ENCODE measurements at places on chromosomes 2 and 18.

DNA sequence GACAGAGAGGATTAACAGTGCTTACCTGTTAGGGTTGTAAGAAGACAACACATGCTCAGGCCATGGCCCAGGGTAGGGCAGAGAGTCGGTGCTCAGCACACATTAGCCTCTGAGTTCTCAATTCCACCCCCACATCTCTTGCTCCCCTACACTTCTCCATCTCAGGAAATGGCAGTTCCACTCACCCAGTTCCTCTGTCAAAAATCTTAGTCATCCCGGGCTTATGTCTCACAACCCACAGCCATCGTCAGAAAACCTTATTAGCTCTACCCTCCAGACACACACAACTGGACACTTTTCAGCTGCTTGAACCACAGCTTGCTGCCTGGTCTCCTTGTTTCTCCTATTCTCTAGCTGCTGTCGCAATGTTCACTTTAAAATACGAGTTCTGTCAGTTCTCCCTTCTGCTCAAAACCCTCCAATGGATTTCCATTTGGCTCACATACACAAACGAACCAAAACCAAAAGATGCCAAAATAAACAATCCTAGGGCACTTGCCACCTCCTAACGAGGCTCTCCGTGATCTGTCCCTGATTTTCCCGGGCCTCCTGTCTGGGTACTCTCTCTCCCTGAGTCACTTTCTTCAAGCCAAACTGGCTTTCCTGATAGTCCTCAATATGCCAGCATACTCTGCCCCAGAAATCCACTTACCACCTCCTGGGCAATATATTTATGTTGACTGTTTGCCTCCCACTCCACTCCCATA is 89.7 kb downstream of the KCTD1 start:
- no peak for DNase-seq

DNA sequence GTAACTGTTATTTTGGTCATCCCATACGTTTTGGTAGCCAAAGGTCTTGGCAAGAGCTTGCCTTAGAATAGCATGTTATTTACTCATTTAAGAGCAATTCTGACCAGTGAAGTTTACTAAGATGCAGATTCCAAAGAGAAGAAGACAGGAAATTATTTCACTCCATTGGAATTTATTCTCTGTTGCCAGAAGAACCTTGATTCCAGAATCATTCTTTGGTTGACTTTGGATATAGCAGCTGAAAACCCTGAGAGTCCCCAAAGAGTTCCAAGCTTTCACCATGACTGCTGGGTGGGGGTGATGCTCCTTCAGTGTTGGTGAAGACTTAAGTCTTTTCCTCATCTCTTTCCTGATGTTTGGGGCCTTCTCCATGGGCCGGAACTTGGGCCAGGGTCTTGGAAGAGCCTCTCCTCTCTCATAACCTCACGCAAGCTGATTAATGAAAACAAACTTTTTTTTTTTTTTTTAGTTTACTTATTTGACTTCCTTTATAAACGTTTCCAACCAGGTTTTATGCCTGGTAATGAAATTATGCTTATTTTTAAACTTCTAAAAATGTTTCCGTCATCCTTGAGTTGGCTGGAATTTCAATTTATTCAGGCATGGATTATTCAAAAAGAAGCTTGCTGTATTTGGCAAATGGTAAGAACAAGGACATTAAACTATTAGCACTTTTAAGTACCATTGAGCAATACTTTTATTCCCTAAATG is 192.0 kb downstream of the MTX2 start:
- no peak for DNase-seq

DNA sequence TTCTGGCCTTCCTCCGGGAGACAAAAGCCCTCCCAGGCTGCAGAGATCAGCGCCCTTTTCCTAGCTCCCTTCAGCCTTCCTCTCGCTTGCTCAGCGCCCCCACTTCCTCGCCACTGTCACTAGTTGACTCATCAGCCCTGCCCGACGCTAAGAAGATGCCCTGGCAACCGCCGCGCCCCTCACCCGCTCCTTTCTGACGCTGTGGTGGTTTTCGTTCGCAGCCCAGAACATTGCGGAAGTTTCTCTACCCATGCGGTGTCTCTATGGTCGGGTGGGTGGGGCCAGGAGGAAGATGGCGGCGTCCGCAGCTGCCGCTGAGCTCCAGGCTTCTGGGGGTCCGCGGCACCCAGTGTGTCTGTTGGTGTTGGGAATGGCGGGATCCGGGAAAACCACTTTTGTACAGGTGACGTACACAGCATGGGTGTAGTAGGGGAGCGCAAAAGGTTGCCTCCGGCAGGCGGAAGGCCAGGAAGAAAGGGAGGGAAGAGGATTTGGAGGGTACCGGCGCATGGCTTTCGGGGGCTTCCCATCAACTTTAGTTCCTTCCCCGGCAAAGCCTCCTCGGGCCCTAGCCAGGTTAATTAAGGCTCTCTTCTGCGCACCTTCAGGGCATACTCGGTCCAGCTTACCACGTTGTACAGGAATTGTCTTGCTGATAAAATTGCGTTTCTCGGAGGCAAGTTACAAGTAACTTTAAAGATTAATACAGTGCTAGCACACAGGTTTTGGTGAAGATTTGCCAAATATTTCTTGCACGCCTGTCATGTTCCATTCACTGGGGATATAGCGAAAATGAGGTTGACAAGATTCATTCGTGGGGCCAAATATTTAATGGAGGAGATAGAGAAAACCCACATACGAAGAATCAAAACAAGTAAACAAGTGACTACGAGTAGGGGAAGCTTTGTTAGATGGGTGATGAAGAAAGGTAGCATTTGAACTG is at the start of the genes CCDC121 and GPN1:
Gene CCDC121 (minus strand): TSS at position 246 of the 943 bp plus-strand sequence. CDS start 1,213 bp downstream, outside the sequence.
Gene GPN1 (plus strand): TSS at position 284 of the 943 bp plus-strand sequence. CDS start 9 bp downstream, at position 293.
- DNase-seq: peak; percentile 92

DNA sequence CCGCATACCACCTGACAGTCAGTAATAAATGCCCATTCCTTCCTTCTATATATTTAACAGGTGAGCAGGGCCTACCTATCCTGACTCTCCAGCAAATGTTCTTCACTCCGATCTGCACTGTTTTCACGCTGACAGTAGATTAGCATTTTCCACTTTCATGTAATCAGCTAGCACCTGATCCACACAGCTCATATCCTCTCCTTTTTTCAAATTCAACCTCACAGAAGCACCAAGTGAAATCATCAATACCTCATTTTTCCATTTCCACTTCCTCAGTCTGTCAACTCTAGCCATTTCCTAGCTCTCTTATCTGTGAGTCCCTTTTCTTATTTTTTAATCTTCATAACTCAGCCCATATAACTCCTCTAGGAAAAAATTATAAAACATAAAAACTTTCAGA is 402.8 kb downstream of the ZEB2 start:
- no peak for DNase-seq

DNA sequence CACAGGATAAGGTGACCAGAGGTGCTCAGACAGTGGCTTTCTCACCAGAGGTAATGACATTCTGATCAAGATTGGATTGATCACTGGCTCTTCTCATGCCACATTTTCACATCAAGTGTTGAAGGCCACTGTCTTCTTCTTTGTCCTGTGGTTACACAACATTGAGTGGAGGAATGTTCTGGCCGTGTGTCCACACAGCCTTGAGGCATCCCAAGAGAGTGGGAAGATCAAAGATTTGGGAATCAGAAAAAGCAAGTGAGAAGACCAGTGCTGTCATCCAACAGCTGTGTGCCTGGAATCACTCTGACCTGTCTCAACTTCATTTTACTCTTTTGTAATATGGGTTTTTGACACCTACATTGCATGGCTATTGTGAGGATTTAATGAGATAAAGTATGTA is 67.4 kb downstream of the IL1R2 start:
- no peak for DNase-seq

GRCh38 chr2:70714141-70714905 is 53.7 kb downstream of the ADD2 start:
- no peak for DNase-seq

GRCh38 chr2:68689553-68690537 is 44.8 kb upstream of the ARHGAP25 start:
- peak; percentile 93 for DNase-seq

GRCh38 chr2:223727562-223727961 is 109.8 kb downstream of the AP1S3 start:
- peak; percentile 39 for DNase-seq

DNA sequence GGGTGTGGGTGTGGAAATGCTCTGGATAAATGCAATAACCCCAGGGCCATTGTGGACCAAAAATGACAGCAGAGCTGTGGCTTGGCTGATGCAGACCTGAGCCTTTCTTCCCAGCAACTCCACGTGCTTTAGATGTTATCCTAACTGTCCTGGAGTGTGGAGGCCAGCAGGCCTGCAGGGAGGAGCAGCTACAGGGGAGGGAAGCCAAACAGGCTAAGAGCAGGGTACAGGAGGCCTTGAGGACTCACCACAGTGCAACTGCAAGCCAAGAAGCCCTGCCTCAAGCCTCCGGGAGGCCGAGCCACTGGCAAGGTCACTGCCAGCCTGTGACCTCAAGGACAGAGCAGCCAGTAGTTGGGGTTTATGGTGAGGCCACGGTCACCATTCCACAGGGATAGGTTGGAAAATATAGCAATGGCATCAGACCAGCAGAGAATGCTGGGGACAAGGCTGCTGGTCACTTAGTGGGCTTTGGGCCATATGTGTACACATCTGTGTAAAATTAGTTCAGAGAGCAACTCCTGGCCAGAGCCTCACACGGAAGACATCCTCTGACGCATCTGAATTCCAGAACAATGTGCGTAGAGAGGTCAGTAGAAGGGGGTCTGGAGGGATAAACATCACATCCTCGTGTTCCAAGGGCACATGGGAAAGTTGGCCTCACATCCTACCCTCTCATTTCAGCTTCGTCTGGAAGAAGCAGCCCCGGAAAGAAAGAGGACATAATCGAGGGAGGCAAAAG is 76.2 kb upstream of the UPP2 start:
- DNase-seq: no peak

- DNase-seq: no peak
These were observed 48.6 kb upstream of the RBM44 start for GRCh38 chr2:237749961-237750360.

DNA sequence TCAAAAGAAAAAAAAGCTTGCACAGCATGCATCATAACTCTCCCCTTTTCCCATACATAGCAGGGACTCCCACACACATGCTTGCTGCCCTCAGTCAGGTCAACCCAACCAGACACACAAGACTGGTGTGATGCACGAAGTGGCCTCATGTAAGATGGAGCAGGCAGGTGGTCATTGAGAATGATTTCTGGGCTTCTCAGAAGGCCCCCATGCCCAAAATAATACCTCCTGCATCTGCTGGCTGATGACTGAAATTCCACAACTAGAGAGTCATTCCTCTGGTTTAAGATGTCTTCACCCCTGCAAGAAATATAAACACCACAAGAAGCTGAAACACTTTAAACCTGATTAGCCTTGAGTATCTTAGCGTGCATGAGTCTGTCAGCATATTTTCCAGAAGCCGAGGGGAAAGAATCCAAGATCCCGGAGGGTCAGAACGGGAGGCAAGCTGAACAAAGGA is 131.1 kb downstream of the AFF3 start:
- DNase-seq: no peak

DNA sequence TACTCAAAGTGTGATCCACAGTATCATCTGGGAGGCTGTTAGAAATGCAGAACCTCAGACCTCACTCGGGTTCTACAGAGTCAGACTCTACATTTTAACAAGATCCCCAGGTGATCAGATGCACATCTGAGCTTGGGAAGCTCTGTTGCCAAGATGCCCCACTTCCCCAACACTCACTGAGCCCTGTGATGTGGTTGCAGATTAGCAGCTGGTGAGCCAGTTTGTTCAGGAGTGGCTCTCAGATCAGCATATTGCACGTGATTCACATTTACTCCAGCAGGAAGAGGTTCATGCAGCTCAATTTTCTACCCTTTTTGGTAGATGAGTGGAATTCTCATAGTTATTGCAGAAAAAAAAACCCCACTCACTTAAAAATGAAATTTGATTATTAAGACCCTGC is 96.4 kb downstream of the VIT start:
- no peak for DNase-seq

DNA sequence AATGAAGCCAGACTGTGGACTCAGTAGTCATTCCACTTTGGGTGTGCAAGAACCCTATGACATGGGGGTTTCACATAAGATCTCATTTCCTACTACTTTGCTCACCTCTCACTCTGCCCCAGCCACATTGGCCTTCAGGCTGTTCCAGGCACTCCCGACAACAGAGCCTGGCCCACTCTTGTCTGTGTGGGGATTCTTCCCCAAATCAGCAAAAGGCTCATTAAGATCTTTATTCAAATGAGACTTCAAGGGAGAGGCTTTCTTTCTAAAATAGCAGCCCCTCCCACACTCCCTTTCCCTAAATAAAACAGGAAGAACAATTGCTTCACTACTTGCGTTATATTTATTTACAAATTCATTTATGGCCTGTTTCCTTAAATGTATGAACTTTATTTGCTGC is 3.5 kb upstream of the CDC42EP3 start:
- peak; percentile 30 for DNase-seq

- DNase-seq: no peak
These were observed 786.6 kb upstream of the RAB6C start for GRCh38 chr2:129192841-129193253.

- peak; percentile 78 for DNase-seq
These were observed 134.8 kb downstream of the EIPR1 start for GRCh38 chr2:3242747-3243369.

DNA sequence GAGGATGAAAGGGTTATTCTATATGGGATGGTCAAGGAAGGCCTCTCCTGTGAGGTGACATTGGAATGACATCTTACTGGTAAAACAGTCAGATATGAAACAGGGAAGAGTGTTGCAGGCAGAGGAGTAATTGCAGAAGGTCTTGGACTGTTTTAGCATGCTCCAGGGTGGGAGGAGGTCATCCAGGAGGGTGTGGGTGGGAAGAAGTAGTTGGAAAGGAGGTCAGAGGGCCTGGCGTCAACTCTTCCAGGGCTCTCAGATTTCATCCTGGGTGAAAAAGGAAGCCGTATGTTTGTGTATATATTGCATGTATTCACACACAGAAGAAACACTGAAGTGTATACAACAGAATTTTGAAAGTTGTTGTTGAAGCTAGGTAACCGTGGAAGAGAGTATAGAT is 48.2 kb downstream of the ATP9B start:
- no peak for DNase-seq

- DNase-seq: no peak
These were observed 323.4 kb downstream of the CDH19 start for GRCh38 chr18:66280470-66280869.

GRCh38 chr18:1458547-1458946 is 553.9 kb downstream of the ADCYAP1 start:
- no peak for DNase-seq

DNA sequence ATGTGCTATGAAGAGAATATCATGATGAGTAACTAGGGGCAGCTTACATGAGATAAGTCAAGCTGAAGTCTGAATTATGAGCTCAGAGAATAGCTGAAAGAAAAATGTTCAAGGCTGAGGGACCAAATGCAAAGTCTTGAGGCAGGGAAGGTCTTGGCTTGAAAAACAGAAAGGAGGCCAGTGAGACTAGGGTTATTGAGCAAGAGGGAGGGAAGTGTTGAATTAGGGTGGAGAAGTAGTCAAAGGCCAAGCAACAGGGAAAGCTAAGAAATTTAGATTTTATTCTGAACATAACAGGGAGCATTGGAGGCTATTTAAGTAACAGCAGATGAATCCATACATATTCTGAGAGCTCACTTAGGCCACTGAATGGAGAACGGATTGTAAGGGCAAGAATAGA is 11.4 kb upstream of the ALMS1 start:
- DNase-seq: no peak

GRCh38 chr2:129775952-129776653 is 203.4 kb upstream of the RAB6C start:
- no peak for DNase-seq

- DNase-seq: no peak
These were observed 393.3 kb upstream of the CYRIA start for GRCh38 chr2:17058772-17059402.

All from SIG-M5 (cell line).